ENCODE measurements at places on chromosomes 3 and 15. TPM values are rescaled to one million over a fixed set of nuclear protein-coding genes. Genes with fewer than 3 reads are reported as not detected.

DNA sequence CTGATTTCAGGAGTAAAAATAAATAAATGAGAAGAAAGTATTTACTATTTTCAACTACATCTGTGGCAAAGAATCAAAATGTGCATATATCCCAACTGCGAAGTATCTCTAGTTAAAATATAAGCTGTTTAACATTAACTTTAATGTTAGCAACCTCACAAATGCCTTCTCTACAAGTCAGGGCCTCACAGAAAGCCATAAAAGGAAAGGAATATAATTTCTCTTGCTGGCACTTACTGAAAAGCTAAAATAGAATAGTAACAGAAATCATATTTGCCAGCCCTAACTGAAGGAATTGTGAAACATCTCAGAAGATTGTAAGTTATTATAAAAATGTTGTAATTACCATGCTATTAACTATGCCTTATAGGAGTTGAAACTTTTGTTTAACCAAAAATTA lies 65.1 kb upstream of the MBNL1 start:
- no peaks in the 10 kb centered on the region for H3K27me3 ChIP-seq
- H3K4me3 ChIP-seq: peak overlapping the region; percentile 33
- peaks cover 65% of the 10 kb centered on the region for H3K4me1 ChIP-seq
- DNase-seq: no peak

DNA sequence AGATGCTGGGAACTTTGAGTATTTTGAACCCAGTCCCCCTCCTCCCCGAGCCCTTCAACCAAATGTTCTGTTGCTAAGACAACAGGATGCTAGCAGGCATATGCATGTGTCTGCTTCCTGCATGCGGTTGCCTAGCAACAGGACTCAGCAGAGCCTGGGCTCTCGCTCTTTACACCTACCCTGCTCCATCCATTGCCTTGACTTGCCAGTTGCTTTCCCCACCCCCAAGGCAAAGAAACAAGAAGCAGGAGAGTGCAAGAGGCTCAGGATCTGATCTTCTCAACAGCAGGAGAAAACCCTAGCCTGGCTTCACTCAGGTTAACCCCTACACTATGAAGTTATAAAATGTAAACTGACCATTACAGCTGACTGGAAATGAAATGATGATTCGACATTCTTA lies 393.0 kb downstream of the IGSF11 start:
- no peaks in the 10 kb centered on the region for H3K36me3 ChIP-seq
- no peaks in the 10 kb centered on the region for H3K4me1 ChIP-seq
- H3K4me3 ChIP-seq: no peak overlapping the region
- H3K27me3 ChIP-seq: no peaks in the 10 kb centered on the region

DNA sequence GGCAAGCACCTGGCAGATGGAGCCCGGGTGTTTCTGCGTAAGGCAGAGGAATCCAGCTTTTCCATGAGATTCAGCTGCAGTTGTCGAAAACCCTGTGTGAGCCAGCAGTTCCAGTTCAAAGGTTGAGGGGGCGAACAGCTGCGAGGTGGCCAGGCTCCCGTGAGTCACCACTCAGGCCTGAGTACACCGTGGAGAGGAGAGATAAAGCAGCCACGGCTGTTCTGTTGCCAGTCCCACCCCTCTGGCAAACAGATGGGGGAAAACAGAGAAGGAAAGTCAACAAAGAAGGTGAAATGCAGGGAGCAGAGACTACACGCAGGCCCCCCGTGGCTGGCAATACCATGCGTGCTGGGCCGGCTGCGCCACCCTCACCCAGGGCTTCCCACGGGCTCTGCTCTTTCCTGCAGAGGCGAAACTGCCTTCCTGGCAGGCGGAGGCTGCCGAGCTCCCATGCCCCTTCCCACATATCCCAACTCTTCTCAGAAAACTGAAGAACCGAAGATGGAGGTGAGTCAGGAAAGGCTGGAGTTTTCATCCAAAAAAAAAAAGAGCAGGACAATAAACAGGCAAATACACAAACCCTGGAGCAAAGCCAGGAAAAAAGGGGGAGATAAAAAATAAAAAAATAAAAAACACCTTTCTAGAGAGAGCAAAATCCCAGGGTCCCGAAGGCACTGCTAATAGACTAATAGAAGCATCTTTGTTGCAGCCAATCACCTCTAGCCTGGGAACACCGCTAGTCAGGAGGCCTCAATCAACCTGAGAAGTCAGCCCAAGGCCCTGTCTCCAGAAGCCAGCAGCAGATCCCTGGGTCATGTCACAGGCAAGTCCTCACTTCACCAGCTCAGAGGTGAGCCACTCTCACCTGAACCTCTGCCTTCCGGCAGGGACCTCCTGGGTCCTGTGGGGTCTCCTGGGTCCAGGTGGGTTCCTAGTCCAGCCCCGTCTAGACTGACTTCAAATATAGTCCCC lies 37.7 kb downstream of the FAM174B start:
- no peak overlapping the region for H3K4me3 ChIP-seq
- H3K27ac ChIP-seq: no peak overlapping the region
- no peaks in the 10 kb centered on the region for H3K36me3 ChIP-seq
- no peaks in the 10 kb centered on the region for H3K4me1 ChIP-seq
- H3K27me3 ChIP-seq: no peaks in the 10 kb centered on the region
- DNase-seq: no peak

- no peak for DNase-seq
- no peak overlapping the region for H3K4me3 ChIP-seq
- H3K36me3 ChIP-seq: no peaks in the 10 kb centered on the region
- H3K27me3 ChIP-seq: no peaks in the 10 kb centered on the region
- no peaks in the 10 kb centered on the region for H3K4me1 ChIP-seq
Measured at GRCh38 chr15:71921191-71921590, 110.8 kb downstream of the NR2E3 start.

DNA sequence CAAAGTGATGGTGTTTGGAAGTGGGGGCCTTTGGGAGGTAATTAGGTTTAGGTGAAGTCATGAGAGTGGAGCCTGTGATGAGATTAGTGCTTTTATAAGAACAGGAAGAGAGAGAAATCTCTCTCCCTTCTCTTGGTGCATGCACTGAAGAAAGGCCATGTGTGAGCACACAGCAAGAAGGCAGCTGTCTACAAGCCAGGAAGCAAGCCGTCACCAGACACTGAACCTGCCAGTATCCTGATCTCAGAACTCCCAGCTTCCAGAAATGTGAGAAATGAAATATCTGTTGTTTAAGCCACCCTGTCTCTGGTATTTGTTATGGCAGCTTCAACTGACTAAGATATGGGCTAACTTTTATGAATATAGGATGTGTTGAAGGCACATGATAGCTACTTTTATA lies 72.6 kb downstream of the REC114 start:
- peaks cover 12% of the 10 kb centered on the region for H3K4me1 ChIP-seq
- no peak overlapping the region for H3K27ac ChIP-seq
- no peaks in the 10 kb centered on the region for H3K36me3 ChIP-seq
- no peak overlapping the region for H3K4me3 ChIP-seq
- no peaks in the 10 kb centered on the region for H3K27me3 ChIP-seq

GRCh38 chr3:172622916-172623700 lies 87.8 kb downstream of the NCEH1 start:
- no peak overlapping the region for H3K4me3 ChIP-seq
- H3K27ac ChIP-seq: no peak overlapping the region
- H3K27me3 ChIP-seq: no peaks in the 10 kb centered on the region
- no peaks in the 10 kb centered on the region for H3K4me1 ChIP-seq
- DNase-seq: peak; percentile 8

DNA sequence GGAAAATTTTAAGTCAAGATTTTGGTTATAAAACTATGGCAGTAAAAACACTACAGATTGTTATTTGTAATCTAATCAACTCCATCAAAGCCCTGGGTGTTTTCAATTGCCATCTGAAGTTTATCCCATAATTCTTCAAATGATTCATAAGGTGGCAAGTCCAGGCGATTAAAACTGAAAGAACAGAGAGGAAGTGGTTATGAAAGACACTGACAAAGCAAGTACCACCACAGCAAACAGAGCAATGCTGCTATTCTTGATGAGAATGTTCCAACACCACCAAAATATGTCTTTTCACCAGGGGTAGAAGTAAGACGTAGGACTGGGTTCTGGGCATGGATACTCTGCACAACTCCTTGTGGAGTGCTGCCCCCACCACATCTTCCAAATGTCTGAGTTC lies 86.9 kb upstream of the PRTG start:
- peaks cover 5% of the 10 kb centered on the region for H3K4me1 ChIP-seq
- no peaks in the 10 kb centered on the region for H3K36me3 ChIP-seq
- no peak for DNase-seq
- H3K27me3 ChIP-seq: no peaks in the 10 kb centered on the region
- no peak overlapping the region for H3K27ac ChIP-seq
- H3K4me3 ChIP-seq: no peak overlapping the region

OCA2 gene
- not detected for total RNA-seq

DPPA2 gene
- not detected for total RNA-seq
